ENCODE measurements at places on chromosomes 5 and 9.

DNA sequence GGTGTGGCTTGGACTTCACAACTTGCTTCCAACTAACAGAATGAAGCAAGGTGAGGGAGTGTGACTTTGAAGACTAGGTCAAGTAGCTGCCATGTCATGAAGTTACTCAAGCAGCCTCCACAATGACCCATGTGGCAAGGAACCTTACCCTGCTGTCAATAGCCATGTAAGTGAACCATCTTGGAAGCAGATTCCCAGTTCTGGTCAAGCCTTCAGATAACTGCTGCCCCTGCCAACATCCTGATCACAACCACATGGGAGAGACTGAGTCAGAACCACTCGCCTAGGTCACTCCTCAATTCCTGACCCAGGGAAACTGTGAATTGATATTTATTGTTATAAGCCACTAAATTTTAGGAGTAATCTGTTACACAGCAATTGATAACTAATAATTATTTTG, 10.9 kb downstream of the ZCCHC10 start:
- DNase-seq = no peak

GRCh38 chr5:111914966-111915636, 158.1 kb upstream of the NREP start:
- DNase-seq = no peak

DNA sequence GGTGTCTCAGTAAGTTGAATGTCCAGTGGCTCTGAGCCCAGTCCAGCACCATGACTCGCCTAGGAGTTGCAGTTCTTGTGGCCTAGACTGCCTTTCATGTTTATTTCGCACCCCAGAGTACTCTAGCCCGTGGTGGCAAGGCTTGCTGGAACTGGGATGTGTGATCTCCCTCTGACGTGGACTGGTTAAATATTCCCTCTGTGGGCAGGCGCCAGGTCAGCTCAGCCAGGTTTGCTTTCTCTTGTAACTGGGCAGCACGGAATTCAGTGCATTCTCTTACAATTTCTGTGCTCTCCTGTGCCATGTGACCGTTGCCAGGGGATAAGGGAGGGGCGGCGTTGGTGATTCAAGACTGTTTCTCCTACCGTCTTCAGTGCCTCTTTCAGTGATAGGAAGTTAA, 270.8 kb downstream of the KDM4C start:
- DNase-seq = no peak

DNA sequence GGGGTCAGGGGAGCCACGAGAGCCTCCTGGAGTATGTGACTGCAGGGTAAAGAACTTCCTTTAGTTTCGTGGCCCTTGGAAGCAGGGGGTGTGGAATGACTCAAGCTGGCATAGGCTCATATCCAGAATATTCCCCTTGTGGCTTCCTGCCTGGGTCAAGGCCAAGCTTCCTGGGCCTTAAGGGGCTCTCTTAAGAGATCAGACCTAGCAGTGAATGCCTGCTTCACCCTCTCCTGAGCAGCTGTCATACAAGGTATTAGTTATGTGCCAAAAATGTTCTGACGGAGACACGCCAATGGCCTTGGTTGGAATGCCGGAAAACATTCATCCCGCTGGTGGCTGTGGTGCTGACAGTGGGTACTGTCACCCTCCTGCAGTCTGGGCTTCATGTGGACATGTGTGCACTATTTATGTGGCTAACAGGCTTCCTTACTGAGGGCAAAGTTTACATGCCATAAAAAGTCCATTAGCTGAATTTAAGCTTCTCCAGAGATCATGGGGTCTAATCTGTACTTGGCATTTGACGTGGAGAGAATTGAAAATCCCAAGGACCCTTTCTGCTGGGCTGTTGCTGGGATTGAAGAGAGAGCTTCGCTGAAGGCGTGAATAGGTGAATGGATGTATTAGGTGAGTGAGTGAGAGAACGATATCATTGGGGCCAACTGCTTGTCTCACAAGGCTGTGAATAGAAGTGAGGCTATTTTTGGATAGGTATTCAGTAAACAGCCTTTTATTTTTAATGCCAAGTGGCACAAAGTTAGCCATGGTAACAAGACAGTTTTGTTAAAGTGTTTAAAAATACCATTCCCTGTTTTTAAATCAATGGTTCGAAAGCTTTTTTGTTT, 156.8 kb downstream of the MACROH2A1 start:
- DNase-seq = no peak

GRCh38 chr5:32446630-32447029, 2.1 kb upstream of the ZFR start:
- DNase-seq = no peak

DNA sequence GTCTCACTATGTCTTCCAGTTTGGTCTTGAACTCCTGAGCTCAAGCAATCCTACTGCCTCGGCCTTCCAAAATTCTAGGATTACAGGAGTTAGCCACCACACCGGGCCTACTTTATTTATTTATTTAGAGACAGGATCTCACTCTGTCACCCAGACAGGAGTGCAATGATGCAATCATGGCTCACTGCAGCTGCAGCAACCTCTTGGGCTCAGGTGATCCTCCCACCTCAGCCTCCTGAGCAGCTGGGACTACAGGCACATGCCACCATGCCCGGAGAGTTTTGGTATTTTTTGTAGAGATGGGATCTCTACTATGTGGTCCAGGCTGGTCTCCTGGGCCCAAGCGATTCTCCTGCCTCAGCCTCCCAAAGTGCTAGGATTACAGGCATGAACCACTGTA, 32.8 kb downstream of the PHAX start:
- DNase-seq = no peak

- no peak for DNase-seq
Observed at GRCh38 chr5:3382151-3382550, 213.5 kb upstream of the IRX1 start.

GRCh38 chr9:37398464-37399025, 24.0 kb upstream of the GRHPR start:
- DNase-seq = no peak

DNA sequence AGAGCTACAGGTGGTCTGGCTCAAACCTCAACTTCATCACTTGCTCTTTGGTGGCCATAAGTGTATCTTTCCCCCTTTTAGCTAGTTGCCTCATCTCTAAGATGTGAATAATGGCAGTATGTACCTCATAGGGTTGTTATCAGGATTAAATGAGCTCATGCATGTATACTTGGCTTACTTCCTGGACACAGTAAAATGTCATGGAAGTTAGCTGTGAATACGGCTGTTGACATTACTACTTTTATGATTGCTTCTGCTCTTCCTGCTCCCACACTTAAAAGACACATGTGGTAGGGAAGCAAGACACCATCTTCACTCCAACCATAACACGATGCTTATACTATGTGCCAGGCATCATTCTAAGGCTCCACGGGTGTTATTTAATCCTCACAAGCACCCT, 114.5 kb upstream of the GPR151 start:
- no peak for DNase-seq

DNA sequence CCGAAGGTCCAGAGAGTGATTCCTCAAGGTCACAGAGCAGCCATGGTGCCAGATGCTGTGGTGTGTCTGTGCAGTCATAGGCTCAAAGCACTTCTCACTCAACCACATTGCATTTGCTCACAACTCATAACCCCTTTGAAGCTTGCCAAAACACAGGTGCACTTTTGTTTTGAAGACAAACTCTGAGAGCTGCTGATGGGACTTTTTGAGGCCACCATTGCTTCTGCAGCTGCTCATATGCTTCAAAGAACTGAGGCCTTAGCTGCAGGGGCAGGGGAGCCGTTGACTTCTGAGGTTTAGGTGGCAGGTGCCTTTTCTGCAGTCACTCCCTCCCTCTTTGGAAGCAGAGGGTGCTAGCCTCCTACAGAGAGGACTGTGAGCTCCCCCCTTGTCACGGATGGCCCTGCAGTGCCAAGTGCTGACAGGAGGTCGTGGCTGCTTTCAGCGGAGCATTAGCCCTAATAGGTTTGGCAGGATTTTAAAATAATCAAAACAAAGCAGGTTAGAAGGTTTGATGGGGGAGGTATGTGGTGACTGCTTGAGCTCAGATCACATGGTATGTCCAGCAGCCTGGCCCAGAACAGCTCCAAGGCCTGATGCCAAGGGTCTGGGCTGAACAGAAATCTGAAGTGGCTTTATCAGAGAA, 232.1 kb downstream of the MAN2A1 start:
- DNase-seq = no peak

DNA sequence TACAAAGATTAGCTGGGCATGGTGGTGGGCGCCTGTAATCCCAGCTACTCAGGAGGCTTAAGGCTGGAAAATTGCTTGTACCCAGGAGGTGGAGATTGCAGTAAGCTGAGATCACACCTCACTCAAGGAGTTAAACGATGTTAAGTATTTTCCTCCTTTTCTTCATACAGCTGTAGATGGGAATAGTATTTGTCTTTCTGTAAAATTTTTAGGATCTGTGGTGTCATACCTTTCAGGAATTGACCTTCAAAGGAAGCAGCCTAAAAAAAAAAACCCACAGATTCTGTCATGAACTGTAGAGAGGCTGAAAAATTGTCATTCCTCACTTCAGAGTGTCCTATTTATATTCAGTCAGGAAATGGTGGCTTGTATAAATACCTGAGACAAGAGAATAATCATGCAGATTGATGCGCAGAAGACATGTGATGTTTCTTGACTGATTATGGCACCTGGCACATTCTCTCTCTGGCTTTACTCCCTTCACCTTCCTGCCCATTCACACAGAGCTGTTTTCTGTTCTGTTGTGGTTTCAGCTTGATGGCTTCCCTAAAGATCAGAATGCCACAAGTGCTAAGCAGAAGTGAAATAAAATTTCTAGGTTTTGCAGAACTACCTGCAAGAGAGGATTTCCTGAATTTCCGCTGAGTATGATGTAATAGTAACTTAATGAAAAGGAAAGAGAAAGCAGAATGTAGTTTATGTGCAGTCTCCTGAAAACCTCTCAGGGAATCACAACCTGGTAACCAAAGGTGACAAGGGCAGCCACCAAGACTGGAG, 3.8 kb downstream of the IFNA1 start:
- no peak for DNase-seq

- DNase-seq = peak; percentile 9
Observed at GRCh38 chr5:134026521-134027287, 21.9 kb upstream of the VDAC1 start.

GRCh38 chr5:74251141-74252035, 389.1 kb downstream of the ENC1 start:
- no peak for DNase-seq

- DNase-seq = no peak
Observed at GRCh38 chr5:122463221-122463620, 151.2 kb downstream of the SNCAIP start.

- DNase-seq = no peak
Observed at GRCh38 chr9:14415947-14416346, 102.0 kb upstream of the NFIB start.

DNA sequence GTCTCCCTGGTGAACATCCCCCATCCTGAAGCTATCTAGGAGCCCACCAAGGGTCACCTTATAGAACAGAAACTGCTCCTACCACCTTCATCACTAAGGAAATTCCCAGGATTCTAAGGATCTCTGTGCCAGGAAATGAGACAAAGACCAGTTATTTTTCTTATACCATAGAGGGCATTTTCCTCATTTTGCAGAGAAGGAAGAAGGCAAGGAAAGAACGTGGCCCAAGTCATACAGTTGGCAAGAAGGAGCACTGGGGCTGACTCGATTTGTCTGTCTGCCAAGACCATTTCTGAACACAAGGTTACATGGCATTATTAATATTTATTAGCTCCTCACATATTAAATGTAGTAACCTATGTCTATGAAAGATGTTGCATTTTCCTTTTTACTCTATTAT, 49.6 kb upstream of the TNFSF15 start:
- DNase-seq = no peak

DNA sequence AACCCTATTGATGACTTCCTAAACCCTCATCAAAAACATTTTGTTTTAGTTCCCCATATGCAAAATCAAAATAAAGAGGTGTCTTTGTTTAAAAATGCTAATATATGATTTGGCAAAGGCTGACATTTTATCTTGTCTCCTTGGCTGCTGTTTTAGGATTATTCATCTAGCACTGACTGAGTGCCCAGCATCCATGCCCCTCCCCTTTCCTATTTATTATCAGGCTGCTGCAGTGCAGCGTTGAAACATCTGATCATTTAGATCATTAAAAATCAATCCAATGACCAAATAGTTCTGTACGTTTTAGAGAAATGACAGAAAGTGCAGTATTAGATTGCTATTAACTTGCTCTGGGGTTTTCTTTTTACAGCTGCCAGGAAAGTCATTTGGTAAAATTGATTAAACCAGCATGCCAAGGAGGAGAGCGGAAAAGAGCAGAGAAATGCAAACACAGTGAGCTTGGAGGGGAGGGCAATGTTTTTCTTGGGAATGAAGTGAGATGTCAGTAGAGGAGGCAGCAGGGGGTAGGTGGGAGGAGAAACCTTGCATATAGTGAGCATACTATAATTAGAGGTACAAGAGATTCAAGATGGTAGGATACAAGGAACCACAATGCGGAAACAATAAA, 286.3 kb downstream of the PDE4D start:
- no peak for DNase-seq

DNA sequence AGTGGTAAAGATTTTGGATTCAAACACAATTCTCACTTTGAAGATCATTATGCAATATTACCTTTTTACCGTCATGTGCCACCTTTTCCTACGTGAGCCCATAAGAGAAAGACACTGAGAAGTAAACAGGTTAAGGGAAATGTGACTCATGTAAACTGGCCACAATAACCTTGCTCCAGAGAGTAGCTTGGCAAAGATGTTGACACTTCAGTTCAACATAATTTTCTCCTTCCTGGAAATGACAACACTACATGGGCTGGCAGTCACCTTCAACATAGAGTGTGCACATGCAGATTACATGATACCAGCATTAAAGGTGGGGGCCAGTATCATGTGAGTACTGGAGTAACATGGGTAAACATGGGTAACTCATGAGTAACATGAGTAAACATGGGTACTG, 141.9 kb downstream of the CDK5RAP2 start:
- no peak for DNase-seq

DNA sequence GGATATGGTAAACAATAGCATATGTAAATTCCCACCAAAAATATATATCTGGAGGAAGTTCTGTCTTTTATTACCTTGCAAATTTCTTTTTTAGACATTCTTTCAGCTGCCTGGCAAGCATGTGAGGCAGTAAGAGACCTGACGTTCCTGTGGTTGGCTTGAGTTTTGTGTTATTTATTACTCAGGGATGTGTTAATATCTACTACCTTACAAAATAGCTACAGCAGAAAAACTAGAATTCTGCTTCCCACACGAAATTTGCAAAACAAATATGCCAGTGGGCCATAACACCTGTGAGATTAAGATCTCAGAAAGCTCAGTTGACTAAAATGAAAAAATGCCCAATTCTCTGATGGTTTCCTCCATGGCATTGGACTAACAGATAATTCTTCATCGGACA, 274.2 kb downstream of the TMEM167A start:
- no peak for DNase-seq

GRCh38 chr5:171695804-171696203, 89.8 kb upstream of the SMIM23 start:
- no peak for DNase-seq

DNA sequence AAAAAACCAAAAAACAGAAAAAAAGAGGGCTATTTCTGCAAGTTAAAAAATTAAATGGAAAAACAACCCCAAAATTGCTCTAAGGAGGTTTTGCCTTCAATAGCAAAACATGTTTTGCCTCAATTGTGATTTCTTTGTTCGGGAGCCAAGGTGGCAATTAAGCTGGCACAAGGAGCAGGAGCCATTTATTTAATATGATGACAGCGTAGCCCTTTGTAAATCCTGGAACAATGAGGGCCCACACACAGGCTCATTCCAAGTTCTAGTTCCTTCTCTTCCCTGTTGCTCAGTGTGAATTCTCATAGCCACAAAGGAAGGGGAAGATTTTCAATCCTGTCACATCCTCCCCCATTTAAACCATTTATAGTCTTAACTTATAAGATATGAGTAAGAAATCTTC, 353.2 kb downstream of the PDE4D start:
- DNase-seq = no peak

GRCh38 chr5:1834721-1835429, 33.7 kb downstream of the NDUFS6 start:
- no peak for DNase-seq

Measured in stimulated activated CD8-positive, alpha-beta memory T cell treated with anti-CD3 and anti-CD28 coated beads, Interleukin-4, amount 100 ng/mL, for 1 hour (primary cell).